Mucosa of gallbladder (tissue), 1 donor: ENCODE measurements at places on chromosomes 3 and 15.

- DNase-seq = no peak
Measured at GRCh38 chr3:174873832-174874657, 14.9 kb downstream of the NAALADL2 start.

DNA sequence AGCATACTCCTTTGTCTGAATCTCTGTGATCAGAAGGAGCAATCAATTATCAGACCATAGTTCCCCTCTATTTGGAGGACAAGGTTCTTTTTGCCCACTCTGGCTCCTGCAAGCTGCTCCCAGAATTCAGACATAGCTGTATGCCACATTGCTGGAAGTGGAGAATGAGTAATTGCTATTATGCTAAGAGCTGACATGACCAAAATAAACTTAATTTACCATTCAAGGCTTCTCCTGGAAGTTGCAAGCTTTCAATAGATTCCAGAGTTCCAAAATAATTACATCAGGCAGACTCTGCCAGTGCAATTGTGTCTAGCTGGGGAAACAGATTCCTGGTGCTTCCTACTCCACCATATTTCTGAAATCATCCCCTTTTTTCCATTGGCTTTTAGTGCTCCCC, 7.6 kb upstream of the DRD3 start:
- no peak for DNase-seq

DNA sequence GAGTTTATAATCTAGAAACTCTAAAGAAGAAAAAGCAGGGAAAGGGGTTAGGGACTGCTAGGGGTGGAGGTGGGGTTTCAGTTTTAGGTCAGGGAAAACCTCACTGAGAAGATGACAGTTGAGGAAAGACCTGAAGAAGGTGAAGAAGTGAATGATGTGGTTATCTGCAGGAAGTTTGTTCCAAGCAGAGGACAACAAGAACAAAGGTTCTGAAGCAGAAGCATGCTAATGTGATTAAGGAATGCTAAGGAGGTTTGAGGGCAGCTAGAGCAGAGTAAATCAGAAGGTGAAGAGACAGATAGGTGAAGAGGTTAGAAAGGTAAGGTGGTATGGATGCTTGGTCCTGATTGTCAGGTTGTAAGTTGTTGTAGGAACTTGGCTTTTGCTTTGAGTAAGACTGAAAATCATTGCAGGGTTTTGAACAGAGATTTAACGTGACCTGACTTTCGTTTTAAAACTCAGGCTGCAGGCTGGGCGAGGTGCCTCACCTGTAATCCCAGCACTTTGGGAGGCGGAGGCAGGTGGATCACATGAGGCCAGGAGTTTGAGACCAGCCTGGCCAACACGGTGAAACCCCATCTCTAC, 8.6 kb downstream of the OXSR1 start:
- DNase-seq = no peak

GRCh38 chr3:11522953-11523571, 120.7 kb downstream of the VGLL4 start:
- DNase-seq = no peak

- no peak for DNase-seq
Measured at GRCh38 chr3:94429517-94429916, 366.7 kb downstream of the NSUN3 start.

GRCh38 chr3:32816439-32817256, 1.1 kb upstream of the TRIM71 start:
- DNase-seq = no peak

DNA sequence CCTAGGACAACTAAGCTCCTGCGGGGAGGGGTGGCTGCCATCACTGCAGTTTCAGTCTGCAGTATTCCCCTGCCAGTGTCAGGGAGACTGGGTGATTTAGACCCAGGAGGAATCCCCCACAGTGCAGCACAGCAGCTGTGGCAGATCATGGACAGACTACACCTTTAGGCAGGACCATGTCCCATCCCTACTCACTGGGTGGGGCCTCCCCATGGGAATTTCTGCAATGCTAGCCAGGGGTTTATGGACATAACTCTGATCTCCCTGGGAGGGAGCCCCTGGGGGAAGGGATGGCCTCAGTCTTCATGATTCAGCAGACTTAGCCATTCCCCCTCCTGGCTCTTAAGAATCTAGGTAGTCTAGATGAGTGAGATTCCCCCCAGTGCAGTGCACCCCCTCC, 130.1 kb upstream of the STAC start:
- DNase-seq = no peak

GRCh38 chr15:57527382-57528091, 64.2 kb upstream of the MYZAP start:
- DNase-seq = peak; percentile 32

- DNase-seq = no peak
Measured at GRCh38 chr15:71430782-71431181, 315.5 kb downstream of the THSD4 start.

DNA sequence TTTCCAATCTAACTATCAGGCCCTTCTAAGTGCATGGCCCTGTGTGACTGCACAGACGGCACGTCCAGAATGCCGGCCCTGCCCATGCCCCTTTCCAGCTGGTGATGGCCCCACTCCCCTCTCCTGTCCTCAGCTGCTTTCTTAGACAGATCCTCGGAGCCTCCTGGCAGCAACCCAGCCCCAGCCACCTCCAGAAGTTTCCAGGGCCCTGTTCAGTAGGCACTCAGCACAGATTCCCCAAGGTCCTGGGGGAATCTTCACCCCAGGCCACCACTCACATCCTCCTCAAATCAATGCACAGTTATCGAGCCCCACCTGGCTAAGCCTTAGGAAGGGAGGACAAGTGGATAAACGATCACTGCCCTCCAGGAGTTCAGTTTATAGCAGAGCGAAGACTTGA, 1.4 kb upstream of the CRABP1 start:
- DNase-seq = no peak

DNA sequence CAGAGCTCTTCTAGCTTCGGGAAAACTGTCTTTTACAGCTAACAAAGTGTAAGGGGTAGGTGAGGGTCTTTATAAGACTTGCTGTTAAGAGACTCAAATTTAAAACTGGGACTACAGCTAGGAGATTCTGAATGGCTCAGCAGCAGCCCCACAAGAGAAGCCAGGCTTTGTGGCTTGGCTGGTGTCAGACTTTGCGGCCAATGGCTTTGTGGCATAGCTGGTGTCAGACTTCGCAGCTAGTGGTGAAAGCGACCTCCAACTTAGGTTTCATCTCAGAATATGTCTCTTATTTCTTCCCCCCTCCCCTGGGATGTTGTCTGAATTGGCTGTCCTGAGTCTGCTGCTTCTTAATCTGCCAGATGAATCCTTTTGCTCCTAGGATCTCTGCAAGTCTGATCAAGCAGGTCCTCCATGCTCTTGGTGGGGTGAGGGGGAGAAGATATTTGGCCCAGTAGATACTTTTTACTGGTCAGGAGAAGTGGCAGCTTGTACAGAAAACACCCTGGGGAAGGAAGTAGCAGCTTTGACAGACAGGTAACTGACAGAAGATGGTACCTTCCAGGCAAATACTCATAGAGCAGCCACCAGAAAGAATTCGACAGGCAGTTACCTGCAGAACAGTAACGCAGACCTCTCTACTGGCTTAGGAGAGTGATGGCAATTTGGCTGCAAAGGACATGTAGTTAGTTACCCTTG, 8.4 kb downstream of the BOC start:
- DNase-seq = no peak

- no peak for DNase-seq
Measured at GRCh38 chr3:55164191-55164590, 236.3 kb upstream of the LRTM1 start.

GRCh38 chr3:111794711-111795110, 64.4 kb upstream of the PHLDB2 start:
- DNase-seq = no peak
